ENCODE measurements at places on chromosomes 3 and 15.

- no peak for DNase-seq
Observed at GRCh38 chr3:135844386-135844785, 121.1 kb upstream of the PPP2R3A start.

DNA sequence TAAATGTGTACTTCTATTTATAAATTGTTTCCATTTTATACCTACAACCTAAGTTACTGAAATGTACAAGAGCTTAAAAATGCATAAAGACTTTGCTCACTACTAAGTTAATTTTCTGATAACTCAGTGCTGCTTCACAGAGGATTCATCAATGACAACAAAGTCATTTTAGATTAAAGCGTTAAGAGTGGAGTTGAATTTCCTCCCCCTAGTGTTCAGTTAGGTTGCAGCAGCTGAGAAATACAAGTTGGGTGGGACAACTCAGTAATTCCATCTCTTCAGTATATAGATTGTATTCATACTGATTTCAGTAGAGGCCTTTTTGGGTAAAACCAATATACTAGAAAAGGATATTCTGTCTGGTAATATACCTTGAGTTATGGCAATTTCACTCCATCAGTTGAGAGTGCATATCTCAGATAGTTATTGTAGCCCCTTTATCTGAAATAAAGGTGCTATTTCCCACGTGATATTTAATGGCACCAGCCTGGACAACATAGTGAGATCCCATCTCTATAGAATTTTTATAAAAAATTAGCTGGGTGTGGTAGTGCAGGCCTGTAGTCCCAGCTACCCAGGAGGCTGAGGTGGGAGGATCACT is 6.9 kb upstream of the RPL35A start:
- DNase-seq, result no peak

- no peak for DNase-seq
Observed at GRCh38 chr3:5197470-5198312, 10.2 kb downstream of the EDEM1 start.

DNA sequence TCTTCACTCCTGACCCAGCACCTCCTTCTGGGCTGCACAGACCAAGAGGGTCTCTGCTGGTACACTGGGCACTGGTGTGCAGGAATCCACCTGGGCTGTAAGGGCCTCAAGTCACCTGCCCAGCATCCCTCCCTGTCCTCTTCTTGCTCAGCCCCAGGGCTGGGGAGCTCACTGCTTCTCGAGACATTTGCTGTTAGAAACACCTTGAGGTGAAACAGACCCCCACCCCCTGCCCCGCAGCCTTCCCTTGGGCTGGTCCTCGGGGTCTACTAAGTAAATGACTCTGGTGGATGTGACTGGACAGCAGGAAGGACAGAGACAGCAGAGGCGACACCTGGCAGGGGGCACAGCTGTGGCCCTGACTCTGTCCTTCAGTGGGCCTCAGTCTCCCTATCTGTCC is 29.1 kb downstream of the LOXL1 start:
- DNase-seq, result no peak

GRCh38 chr3:188077160-188077799 is 76.7 kb upstream of the LPP start:
- DNase-seq, result no peak

DNA sequence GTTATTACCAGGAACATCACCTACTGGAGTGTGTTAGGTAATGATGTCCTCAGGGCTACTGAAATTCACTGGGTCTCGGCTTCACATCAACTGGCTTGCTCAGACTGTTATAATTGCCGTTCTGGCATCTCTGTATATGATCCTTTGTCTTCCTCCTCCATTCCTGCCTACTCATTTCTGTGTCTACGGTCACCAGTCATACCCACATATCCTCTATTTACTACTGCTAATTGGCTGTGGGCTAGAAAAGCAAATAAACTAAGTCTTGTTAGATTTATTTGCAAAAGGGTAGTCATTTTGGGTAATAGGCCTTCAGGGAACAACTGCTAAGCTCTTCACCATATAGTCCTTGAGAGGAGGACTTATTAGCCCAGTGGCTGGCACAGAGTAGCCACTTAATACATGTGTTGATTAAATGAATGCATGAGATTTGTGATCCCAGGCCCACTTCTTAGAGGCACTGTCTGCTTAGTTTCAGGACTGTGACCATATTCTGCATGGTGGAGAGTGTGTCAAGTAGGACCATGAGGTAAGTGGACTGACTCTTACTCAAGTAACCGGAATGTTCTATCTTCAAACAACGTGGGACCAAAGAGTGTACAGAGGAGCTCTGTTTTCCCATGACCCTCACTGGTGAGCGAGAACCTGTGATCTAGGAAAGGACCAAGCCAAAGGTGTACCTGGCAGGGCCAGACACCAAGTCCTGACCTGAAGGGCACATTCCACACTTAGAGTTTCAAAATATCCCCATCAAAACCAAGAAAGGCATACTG is 13.2 kb downstream of the ZDHHC3 start:
- no peak for DNase-seq

DNA sequence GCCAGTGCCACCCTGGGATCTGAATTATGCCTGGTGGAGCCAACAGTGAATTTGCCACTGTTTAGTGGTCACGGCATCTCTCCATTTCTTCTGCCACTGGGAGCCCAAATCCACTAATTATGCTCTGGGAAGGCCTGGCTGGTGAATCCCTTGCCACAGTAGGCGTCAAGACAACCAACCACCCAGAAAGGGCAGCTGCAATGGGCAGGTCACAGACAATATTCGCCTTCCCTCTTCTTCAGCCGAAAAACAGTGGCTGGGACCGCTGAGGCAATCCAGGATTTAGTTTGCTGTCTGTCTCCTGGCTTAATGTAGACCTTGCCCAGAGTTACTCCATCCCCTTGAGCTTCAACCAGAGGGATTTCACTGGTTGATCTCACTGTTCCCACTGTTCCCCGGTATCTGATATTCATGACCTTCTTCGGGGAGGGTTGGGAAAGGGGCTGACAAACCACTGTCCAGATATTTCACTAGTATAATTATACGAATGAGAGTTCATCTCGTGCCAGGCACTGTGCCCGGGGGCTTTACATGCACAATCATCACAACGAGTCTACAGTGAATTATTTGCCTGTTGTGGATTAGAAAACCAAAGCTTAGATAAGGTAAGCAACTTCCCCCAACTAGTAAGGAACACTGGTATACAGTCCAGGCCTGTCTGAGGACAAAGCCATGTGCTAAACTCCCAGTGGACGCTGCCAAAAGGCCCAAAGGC is 49.9 kb upstream of the RAB6B start:
- no peak for DNase-seq

DNA sequence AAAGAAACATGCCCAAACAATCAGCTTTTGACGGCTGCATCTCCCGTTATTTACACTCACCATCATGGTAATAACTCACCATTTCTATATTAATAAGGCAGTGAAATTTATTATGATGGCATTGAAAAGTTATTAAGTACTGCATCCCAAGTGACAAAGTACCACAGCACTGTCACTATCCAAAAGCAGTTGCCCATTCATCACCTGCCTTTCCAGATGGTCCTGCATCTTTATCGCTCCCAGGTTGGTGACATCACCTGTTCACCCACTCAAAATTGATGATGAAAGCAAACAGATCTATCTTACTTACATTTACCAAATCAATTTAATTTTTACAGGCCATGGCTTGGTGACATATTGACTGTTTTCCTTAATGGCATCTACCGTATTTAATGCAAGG is 299.0 kb downstream of the MECOM start:
- DNase-seq, result no peak

GRCh38 chr3:34394978-34395748 is 596.7 kb downstream of the PDCD6IP start:
- no peak for DNase-seq

DNA sequence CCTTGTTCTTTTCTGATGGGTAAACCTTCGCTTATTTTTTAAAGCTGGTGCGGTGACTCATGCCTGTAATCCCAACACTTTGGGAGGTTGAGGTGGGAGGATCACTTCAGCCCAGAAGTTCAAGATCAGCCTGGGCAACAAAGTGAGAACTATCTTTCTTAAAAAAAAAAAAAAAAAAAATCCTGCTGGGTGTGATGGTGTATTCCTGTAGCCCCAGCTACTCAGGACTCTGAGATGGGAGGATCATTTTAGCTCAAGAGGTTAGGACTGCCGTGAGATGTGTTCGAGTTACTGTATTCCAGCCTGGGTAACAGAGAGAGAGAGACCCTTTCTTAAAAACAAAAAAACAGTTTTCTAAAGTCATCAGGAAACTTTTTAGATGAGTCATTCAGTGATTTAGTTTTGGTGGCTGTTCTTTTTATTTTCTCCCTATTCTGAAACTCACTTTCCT is 37.7 kb downstream of the SLMAP start:
- DNase-seq, result no peak

DNA sequence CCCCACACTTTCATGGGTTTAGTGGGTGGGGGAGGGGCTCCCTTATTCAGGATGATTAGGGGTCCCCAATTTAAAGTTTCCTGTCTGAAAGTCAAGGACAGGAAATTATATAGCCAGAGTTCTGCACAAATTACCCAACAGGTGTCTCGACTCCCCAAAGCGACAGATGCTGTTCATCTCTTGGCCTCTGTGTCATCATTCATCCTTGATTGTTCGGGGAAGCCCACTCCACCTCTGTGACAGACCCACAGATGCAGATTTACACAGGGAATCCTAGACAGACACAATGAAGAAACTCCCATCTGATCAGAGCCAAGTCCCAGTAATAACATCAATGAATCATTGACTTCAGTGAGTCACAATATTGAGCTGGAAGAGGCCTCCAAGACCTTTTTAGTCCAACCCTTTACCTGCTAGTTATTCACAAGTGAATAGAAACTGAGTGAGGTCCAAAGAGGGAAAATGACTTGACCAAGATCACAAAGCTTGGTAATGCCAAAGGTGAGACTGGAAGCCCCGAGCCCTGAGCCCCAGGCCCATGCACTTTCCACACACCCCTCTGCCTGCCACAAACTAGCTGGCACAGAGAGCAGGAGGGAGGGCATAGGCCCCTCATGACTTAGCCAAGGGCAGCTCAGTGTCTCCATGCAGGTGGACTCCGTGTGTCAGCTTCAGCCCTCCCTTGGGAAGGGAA is 7.9 kb upstream of the SRP14 start:
- DNase-seq, result no peak

DNA sequence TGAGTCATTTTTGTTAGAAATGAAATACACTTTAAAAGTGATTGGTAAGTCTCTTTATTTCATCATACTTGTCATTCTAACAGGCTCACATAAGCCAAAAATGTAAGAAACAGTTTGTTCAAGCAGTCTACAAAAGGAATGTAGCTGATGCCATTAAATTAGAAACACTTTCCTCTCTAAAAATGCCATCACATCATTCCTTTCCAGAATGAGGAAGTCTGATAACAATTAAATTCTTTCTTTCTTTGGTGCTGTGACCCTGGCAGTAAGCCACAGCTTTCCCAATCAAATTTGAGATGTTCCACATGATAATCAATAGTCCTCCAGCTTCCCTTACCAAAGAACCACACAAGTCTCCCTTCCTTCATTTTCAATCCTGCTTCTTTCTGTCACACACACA is 9.4 kb upstream of the P2RY1 start:
- no peak for DNase-seq
